Caudate nucleus (tissue), 63 donors: ENCODE measurements at places on chromosomes 3 and 15.

GRCh38 chr3:88713233-88713691, 394.2 kb upstream of the EPHA3 start:
- no peak for DNase-seq

DNA sequence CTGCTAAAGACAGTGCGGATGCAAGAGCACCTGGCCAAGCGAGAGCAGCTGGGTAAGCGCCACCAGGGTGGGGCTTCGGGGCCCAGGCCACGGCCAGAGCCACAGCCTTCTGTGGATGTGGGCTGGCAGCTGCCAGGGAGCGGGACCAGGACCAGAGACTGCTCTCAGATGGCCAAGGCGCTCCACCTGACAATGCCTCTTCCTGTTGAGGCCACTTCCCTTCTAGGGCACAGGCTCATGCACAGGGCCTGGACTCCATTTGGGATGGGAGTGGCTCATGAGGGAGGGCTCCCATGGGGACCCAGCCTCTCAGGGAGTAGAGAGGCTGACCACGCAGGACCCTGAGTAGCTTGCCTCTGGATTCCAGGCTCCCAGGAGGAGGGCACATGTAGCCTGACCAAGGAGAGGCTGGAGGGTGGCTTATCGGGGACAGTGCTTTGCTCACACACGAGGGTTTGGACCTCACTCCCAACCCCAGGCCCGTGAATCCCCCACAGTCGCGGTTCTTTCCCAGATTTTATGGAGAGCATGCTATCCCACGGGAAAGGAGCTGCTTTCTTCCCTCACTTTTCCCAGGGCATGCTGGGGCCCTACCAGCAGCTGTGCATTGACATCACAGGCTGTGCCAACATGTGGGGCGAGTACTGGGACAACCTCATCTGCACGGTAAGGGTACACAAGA, 25.1 kb downstream of the ACAA1 start:
- no peak for DNase-seq

GRCh38 chr15:56639631-56640030, 93.7 kb downstream of the ZNF280D start:
- DNase-seq, result no peak

- DNase-seq, result no peak
Measured at GRCh38 chr3:153072382-153072781, 89.6 kb upstream of the RAP2B start.

GRCh38 chr3:33008282-33008681, 56.8 kb downstream of the CCR4 start:
- DNase-seq, result no peak

GRCh38 chr3:87370007-87370406, 93.6 kb upstream of the POU1F1 start:
- DNase-seq, result no peak

- no peak for DNase-seq
Measured at GRCh38 chr3:37392957-37393356, 218.6 kb upstream of the LRRFIP2 start.

DNA sequence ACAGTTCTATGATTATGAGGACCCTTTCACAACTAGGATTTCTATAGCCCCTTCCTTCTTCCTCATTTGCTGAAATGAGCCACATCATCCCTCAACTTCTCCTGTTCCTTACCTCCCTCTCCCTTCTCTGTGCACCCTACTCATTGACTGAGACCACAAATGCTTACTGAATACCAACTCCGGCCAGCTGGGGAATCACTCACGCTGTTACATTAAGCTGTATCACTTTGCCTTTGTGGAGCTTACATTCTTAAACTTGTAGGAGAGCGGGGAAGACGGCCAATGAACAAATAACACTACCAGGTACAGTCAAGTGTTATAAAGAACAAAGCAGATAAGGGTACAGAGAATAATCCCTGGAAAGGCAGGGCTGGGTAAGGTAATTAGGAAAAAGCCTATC, 5.7 kb downstream of the SUCLG2 start:
- DNase-seq, result no peak

GRCh38 chr3:32449691-32450090, 53.0 kb downstream of the CMTM6 start:
- DNase-seq, result no peak

DNA sequence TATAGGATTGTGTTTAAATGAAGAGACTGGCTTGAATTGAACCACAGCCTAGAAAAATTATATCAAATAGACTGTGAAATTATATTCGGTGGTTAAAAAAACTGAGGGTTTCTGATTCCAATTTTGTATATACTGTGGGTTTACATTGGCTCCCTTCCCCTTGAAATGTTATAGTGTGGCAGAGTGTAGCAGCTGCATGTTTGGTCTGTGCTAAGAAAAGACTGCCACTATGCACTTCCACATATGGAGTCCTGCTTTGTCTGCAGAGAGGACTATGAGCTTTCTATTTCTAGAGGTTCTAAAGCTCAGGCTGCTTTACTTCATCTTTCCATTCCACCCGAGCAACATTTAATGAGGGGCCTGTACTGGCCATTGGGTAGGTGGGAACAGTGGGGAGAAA, 112.3 kb downstream of the P3H2 start:
- DNase-seq, result no peak

- DNase-seq, result peak; percentile 54
Measured at GRCh38 chr3:20080956-20081554, 40.8 kb downstream of the KAT2B start.

GRCh38 chr15:67098768-67099282, 33.4 kb downstream of the SMAD3 start:
- no peak for DNase-seq

- no peak for DNase-seq
Measured at GRCh38 chr3:148084931-148085330, 612.8 kb upstream of the AGTR1 start.

DNA sequence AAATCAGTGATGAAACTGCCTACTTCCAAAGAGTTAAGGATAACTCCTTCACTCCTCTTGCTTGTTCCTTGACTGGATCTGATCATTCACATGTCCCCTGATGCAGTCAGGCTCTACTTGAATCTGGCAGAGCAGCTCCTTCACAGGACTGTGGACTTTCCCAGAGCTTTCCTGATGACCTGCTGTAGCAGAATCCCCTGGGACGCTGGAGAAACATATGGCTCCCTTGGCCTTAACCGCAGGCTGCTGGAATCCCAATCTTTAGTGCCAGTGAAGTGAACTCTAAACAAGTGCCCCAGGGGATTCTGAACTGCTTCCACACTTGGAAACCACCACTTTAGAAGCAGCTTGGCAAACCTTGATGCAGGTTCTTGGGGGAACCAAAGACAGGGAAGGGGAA, 217.8 kb downstream of the CHST2 start:
- no peak for DNase-seq

- no peak for DNase-seq
Measured at GRCh38 chr15:99247062-99247461, 2.3 kb downstream of the TTC23 start.

DNA sequence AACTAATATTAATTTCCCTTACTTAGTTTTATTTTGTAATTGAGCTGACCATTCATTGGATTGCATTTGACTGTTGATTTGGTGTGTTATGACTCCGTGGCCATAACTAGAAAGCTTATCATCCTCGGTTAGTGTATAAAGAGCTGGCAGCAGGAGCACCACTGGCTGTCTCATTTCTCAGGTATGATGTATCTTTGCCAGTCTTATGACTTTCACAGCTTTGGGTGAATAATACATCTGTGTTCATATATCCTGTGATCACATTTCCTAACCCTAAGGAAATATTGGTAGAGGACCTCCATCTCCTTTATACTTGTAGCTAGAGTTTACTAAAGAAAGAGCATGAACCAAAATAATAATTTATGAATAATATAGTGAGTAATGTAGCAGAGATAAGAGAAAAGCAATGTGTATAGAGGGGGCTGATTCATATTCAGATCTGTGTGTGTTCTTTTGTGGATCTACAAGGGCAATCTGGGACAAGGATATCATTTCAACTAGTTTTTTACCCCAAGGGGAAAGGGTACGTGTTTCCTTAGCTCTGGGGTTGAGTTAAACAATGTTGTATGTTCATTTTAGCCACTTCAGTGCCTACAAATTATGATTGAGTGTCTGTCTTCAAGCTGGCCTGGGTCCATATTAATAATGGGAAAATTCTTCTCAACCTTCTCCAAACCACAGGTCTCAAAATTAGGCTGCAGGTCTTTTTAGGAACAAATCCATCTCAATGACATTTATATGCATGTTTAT, 901.7 kb downstream of the NTRK3 start:
- DNase-seq, result no peak

DNA sequence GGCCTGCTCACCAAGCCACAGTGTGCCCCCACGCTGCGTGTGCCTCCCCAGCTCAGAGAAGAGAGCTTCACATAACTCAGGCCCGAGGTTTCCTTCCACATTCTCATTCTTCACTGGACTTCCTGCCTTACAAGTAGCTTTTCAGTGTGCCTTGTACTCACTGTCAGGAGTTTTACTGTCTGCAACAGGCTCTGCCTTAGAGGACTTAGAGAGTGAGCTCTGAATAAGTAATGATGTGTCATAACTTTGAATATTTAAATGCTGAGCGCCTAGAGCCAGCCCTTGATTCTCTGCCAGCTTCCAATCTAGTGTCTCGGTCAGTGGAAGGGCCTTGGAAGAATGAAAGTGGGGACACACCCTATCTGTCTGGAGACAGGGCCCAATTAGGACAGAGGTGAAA, 41.8 kb downstream of the ITGB5 start:
- no peak for DNase-seq

GRCh38 chr15:95041297-95041696, 809.9 kb downstream of the MCTP2 start:
- DNase-seq, result no peak

GRCh38 chr3:77048186-77048585, 8.3 kb downstream of the ROBO2 start:
- DNase-seq, result no peak

GRCh38 chr15:66774001-66774814, 72.2 kb downstream of the SMAD6 start:
- DNase-seq, result peak; percentile 59

DNA sequence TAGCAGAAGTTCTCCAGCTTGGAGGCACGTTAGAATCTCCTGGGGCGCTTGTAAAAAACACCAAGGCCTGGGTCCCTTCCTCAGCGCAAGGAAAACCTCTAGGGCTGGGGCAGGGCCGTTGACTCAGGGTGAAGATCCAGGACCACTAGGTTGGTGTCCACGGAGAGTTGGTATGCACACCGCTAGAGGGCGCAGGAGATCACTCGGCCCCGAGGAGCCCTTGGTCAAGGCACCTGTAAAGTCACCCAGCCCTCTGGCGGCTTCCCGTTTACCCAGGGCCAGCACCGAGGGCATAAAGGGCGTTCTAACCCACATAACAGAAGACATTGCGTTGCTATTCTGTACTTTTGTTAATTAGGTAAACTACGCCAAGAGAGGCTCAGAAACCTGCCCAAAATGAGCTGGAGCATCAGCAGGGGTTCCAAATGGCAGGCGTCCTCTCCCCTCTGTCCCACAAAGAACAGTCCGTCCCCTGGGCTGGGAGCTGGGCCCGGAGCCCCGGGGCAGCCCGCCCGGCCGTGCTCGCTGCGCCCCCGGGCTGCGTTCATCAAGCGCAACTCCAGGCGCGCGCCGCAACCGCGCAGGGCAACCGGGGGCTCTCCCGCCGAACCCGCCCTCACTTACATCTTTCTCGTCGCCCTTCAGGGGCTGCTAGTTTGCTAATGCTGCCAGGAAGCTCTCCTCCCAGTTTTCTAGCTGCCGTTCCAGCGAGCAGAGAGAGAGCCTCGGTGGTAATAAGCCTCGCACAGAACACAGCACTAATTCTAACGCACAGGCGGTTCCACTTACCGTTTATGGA, 332.1 kb downstream of the ARRDC4 start:
- no peak for DNase-seq

GRCh38 chr3:57928511-57928910, 79.7 kb upstream of the FLNB start:
- DNase-seq, result no peak

DNA sequence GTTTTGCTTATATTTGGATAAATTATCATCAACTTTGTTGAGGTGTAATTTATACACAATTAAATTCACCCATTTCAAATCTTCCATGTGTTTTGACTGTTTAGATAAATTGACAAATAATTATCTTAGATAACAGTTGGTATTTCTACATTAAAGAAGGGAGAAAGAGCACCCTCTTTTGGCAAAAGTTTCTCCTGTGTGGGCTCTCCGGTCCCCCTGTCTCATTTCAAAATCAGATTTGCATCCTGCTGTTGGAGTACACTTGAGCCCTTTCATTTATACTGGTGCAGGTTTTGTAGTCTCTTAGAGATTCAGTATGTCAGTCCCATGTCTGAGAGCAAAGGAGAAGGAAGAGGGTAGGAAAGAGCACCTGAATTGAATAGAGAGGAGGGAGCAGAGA, 49.4 kb downstream of the NKIRAS1 start:
- no peak for DNase-seq

DNA sequence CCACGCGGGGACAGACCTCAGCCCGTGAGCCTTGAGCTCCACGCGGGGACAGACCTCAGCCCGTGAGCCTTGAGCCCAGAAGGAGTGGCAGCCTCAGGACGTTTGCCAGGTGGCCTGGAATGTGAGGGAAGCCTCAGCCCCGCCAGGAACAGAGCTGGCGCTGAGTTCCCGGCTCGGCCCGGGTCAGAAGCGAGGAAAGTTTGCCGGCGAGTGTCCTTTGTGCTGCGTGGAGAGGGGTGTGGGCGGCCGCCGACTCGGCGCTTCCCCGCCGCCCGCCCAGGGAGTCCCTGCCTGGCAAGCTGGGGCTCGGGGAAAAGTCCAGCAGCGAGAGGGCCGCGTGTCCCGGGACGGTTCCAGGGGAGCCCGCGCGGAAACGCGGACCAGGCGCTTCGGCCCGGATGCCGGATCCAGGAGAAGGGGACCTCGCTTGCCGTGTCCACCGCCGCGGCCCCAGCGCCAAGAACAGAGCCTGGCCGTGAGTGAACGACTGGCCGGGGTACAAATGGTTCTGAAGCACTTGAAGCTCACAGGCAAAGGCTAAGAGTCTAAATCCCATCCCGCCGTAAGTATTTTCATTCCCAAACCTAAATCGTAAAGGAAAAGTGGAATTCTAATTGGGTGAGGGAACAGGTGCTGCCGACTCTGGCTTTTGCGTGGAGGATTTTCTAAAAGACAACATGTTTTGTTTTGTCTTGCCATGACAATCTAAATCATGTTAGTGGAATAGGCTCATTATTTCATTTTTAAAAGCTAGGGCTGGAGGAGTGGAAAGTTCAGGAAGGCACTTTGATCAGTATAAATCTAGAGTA, 1.7 kb downstream of the LRRN1 start:
- DNase-seq, result no peak

GRCh38 chr3:167120828-167121227, 259.3 kb downstream of the ZBBX start:
- DNase-seq, result no peak

DNA sequence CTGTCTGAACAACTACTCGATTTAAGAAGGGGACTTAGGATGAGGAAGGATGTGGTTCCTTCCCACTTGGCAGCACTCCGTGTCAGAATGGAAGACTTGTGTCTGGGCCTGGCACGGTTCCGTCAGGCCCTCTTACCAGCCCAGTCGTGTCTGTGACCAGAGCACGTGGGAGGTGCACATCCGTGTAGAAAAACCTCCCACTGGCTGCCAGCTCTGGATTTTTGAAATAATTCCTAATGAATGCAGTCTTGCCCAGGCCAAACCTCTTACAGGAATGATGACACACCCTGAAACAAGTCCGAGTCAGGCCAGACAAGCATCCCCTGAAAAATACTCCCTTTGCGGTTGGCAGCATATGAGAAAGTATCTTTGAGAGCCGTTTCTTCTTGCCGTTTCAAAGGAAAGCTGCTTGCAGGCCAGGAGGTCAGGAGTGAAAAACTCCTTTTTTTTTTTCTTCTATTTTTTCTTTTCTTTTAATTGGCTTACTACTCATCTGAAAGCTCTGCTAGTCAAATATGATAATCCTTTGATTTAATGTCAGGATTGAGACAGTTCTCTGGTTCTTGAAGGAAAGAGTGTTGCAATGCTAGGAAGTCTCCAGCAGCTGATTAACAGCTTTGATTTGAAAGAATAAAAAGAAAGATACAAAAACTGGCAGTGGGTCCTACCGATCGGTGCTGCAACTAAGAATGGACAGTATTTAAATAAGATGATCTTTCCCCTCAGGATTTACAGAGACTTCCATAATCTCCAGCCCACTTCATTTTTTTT, 19.8 kb downstream of the IL1RAP start:
- DNase-seq, result peak; percentile 36
